ENCODE measurements at places on chromosomes 2 and 18.

- no peak for DNase-seq
Measured at GRCh38 chr18:72086421-72086820, 457.7 kb downstream of the CBLN2 start.

GRCh38 chr2:55063713-55064323 is 13.6 kb upstream of the RTN4 start:
- no peak for DNase-seq

DNA sequence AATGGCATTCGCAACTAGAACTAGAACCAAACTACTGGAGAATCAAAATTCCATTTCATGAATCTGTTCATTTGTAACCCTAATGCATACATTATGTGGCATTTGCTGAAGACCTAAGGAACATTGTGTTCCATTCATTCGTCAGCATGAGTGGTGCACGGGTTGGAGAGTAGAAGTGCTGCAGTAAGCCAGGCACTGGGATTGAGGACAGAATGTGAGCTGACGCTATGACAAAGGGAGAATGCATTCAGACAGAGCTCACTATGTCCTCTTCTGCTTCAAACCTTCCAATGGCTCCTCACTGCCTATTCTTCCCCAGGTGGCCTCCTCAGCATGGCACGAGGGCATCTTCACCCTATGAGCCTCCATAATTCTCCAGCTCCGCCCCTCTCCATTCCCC is 6.3 kb upstream of the MYOM1 start:
- no peak for DNase-seq

DNA sequence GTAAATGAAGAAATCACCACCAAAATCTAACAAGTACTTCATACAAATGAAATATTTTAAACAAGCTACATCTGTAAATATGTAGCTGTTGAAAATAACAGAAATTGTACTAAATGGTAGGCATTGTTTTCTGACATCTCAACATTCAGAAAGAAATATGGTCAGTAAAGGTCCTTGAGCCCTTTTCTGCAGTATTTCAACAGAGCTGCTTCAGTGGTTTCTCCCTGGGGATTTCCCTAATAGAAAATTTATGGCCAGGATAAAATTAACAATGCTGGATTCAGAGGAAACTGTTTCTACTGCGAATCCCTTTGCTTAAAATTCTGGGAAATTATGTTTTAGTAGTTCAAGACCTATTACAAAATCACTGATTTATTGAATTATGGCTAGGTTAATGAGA is 256.6 kb downstream of the PIEZO2 start:
- DNase-seq: no peak

Measured in cortex of kidney (tissue), 1 donor.